8988T (cell line): ENCODE measurements at places on chromosomes 11 and 22.

- DNase-seq, result no peak
Observed at GRCh38 chr11:64566915-64567891, 23.8 kb upstream of the SLC22A12 start.

GRCh38 chr22:19998991-19999820 is 17.4 kb downstream of the ARVCF start:
- DNase-seq, result no peak

- no peak for DNase-seq
Observed at GRCh38 chr11:124036666-124037065, 4.5 kb downstream of the OR10G7 start.

- DNase-seq, result no peak
Observed at GRCh38 chr11:18277565-18278271, 11.7 kb downstream of the SAA1 start.

DNA sequence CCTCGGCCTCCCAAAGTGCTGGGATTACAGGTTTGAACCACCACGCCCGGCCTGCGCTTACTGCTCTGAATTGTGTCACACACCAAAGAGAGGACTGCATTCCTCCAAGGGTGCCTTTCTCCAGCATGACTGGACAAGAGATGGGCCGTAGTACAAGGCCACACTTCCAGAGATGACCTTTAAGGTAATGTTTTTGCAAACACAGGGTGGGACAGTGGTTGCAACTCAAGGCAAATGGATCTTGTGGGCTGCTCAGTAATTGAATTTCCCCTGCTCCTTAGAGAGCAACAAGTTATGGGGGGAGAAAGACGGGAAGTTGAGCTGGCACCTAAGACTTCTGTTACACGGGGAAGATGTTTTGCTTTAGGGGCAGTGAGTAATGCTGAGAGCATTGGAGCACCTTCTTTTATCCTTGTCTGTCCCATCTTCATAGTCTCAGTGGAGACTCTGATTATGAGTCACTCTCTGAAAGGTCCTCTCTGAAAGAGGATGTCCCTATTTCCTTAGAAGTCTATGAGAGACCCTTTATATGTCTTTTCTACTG is 66.3 kb downstream of the C11orf91 start:
- DNase-seq, result no peak

- DNase-seq, result no peak
Observed at GRCh38 chr11:120527111-120527761, 15.7 kb downstream of the GRIK4 start.

- no peak for DNase-seq
Observed at GRCh38 chr22:44359496-44360110, 46.9 kb upstream of the SHISAL1 start.

DNA sequence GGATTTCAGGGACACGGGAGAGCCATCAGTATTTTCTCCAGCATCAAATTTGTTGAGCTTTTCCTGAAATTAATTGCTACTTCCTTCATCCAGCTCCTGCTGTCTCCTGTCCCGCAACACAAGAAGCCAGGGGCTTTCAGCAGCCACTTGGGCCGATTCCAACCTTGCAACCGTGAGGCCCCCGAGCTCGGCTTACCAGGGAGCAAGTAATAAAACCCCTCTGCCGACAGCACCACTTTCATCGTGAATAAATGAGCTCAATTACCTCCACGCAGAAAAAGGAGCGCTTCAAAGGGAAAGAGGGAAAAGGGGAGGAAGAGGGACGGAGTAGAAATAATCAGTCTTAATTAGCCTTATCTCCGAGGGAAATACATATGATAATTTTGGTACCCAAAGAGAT is 76.6 kb downstream of the CELSR1 start:
- no peak for DNase-seq

- DNase-seq, result no peak
Observed at GRCh38 chr22:44166498-44167276, 14.0 kb upstream of the PARVG start.

GRCh38 chr11:118975771-118976709 is 4.5 kb downstream of the FOXR1 start:
- DNase-seq, result no peak

- DNase-seq, result no peak
Observed at GRCh38 chr11:66915046-66915832, 42.9 kb downstream of the PC start.

GRCh38 chr22:21593406-21594232 is 26.1 kb downstream of the UBE2L3 start:
- no peak for DNase-seq

GRCh38 chr11:5286351-5286750 is 15.4 kb downstream of the OR51B4 start:
- DNase-seq, result no peak
